Bone marrow (tissue), 2 donors: ENCODE measurements at places on chromosomes 16 and 17.

DNA sequence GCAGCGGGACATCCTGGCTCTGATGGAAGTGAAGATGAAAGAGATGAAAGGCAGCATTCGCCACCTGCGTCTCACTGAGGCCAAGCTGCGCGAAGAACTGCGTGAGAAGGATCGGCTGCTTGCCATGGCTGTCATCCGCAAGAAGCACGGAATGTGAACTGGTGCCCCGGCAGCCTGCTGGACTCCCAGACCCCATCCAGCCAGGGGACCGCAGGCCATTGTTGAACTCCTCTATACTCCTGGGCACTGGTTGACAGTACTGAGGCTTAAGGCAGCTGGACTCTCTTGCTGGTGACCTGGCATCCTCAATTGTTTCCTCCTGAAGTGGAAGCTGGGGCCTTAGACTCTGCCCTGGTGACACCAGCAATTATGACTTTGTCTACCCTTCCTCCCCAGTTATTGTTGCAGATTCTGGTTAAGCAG lies 1.2 kb downstream of the THAP11 start:
- DNase-seq, result no peak

DNA sequence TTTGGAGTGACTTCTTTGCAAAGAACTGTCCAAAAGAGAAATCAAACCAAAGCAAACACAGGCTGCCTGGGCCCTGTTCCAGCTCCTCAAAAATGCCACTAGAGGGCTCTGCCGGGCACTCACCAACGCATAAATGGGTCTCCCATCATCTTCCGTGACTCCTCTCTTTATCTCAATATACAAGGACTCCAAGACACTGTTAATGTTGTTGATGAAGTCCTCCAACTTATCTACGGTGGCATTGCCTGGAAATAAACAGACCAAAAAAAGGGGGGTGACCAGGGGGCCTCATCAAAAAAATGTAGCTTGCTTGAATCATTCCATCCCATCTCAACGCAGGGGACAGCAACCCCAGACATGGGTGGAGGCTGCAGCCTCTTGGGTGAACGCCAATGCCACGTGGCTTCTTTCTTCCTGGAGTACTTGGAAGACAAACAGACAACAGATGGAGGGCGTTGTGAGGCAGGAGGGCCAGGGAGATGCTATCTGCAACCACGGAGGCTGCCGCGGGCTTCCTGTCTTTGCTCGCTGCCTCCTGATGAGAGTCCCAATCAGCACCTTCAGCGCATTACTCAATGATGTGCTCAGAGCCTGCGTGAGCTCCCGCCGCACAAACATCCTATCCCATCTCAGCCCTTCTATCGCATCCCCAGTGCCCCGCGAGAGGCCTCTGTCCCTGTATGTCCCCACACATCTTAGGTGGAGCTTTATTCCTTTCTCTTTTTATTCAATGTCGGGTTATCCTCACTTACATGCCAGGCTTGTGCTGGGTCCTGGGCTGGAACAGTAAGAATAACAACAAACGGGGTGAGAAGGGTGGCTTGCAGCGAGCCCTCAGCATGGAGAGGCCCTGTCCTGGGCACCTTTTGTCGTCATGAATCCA lies 32.0 kb downstream of the KDM8 start:
- DNase-seq, result peak; percentile 46

GRCh38 chr16:48244863-48245195 lies 729 bp downstream of the LONP2 start:
- no peak for DNase-seq

- DNase-seq, result no peak
These were observed 32.8 kb downstream of the CACNA1G start for GRCh38 chr17:50593321-50593720.

- DNase-seq, result no peak
These were observed 59.8 kb downstream of the CDH11 start for GRCh38 chr16:65061935-65062518.

DNA sequence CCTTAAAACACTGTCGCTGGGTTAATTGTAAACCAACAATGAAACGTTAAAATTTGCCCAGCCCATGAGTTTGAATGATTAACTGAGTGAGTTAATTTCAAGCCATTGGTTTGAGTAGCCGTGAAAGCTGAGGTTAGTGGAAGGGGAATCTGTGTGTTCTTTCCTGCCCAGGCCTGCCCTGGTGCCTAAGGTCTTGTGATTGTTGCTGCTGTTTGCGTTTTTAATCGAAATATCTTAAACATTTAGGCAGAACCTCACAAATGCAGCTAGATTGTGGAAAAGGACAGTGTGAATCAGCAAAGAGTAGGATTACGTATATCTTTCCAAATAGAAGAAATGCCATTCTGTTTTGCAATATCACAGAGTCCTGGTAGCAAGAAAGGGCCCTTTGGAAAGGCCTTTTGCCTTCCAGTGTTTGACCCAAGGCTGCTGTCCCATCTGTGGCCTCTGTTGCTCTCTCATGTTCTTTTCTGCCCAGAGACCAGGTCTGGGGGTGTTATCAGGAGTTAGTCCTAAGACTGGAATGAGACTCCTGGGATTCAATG lies 113.8 kb downstream of the MSI2 start:
- no peak for DNase-seq
